ENCODE measurements at places on chromosomes 5 and 9.

GRCh38 chr9:134598884-134599245 is 42.7 kb upstream of the COL5A1 start:
- DNase-seq = no peak

DNA sequence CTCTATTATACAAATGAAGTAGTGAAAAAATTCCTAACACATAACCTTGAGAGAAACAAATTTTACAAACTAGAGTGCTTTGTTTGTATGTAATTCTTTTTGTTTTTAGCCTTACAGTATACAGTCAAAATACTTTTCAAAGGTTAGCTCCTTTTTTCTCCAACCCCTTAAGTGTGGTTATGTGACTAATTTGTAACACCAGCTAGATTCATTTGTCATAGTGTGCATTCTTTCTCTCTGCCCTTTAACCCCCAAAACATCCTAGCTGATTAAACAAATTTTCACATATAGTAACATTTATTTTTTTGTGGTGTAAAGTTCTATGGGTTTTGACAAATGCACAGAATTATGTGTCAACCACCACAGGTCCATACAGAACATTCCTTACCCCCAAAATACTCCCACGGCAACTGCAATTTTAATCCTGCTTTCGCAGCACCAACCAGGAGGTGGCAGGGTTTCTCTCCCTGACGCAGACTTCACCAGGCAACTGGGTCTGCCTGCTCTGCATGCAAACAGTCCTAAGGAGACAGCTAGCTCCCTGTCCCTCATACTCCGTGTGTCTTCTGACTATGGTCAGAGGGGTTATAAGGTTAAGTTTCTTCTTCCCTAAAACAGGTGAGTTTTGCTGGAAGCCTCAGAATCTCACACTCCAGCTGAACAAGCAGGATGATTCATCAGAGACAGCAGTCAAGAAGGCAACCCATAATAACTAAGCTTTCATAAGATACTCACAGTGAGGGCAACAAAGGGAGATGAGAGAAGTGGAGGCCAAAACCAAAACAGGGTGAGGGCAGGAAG is 44.5 kb upstream of the NR5A1 start:
- DNase-seq = peak; percentile 29

DNA sequence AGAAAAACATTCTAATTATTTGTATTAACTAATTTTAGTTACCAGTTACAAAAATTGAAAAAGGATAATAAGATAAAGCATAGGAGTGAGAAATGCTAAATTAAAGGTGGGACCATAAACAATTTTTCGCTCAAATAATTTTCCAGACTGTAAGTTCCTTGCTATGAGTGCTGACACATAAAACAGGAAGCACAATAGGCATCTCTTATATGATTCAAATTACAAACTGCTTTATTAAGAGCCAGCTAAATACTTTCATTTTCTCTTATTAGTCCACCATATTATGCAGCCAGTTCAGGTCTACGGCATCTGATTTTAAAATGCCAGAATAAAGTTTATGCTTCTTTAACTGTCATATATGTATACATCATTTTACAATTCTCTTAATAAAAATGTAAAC is 4.4 kb downstream of the RC3H2 start:
- DNase-seq = no peak

DNA sequence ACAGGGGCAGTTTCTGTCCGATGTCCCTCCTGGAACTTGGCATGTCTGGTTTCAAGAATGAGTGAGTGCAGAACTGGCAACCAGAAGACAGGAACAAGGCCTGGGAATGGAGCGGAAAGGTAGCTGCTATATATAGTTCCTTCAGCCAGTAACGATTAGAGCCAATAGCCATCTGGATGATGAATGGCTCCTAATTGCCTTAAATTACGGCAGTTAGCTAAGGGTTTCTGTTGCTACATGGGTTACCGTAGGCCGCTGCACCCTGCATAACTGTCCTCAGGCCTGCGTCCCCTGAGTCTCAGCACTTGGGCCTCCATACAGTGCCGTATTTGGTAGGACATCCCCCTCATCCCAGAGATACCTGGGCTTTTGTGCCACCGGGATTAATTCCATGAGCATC is 29.4 kb downstream of the WWC1 start:
- DNase-seq = no peak
